ENCODE measurements at places on chromosomes 6 and 20.

- no peak for DNase-seq
Observed at GRCh38 chr6:9140172-9140571, 704.8 kb upstream of the SLC35B3 start.

GRCh38 chr6:158803733-158804143 is 15.4 kb downstream of the EZR start:
- no peak for DNase-seq

- DNase-seq: no peak
Observed at GRCh38 chr20:46308258-46309157, at the start of gene CDH22. Gene CDH22 (minus strand): TSS chr20:46308498. CDS start chr20:46251294, 57,204 bp downstream.

DNA sequence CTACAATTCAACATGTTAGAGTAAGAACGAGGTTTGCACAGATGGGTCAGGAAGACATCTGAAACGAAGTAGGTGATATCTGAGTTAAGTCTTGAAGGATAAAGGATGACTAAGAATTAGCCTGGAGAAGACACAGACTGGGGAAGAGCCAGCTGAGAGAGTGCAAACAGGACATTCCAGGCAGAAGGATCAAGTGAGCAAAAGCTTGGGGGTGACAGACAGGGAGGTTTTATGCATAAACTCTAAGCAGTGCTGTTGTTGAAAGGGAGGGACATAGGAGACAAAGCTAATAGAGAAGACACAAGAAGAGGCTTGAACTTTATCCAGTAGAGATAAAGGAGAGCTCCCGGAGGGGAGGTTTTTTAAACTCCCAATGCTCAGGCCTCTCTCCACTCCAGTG is 15.0 kb upstream of the ETV7 start:
- no peak for DNase-seq

DNA sequence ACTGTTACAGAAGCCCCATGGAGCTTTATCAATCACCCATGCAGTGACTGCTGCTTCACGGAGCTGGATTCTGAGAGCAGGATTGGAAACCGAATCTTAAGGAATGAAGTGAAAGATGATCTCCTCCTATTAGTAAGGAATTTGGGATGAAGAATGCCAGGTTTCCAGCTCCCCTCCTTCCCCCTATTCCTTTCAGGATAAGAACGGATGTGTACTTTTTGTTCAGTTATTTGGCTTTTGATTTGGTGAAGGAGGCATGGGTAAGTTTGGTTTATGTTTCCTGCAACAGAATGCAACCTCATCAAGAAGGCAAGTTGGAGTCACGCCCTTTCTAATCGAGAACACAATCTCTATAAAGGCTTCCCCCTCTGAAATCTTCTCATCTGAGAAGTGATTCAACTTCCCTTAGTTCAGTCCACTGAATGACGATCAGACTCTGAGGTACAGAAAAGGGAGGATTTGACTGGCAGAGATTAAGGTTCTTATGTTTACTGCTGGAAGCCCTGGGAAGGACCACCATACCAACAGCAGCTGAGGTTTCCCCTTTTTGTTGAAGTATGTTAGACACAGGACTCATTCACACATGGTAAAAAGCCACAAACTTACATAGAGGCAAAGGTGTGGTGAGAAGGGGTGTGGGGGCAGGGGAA is 5.5 kb downstream of the ELMO2 start:
- DNase-seq: no peak

DNA sequence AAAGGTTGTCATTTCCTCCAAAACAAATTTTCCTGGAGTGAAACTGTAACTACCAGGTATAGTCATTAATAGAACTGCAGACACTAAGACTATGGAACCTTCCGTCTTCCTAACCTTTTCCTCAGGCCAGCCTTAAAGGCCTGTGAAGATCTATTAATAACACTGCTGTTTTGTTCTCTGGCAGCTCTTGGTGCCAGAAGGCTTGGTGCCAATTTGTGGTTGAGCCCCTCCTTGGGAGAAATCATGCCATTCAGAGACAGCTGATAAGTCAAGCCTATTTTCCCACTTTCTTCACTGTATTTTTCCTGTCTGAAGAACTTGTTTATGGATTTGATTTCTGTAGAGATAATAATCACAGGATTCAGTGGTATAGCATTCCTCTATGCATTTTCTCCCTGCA is 64.8 kb downstream of the HCRTR2 start:
- DNase-seq: no peak

- no peak for DNase-seq
Observed at GRCh38 chr6:15504040-15504495, 158.8 kb downstream of the DTNBP1 start.

DNA sequence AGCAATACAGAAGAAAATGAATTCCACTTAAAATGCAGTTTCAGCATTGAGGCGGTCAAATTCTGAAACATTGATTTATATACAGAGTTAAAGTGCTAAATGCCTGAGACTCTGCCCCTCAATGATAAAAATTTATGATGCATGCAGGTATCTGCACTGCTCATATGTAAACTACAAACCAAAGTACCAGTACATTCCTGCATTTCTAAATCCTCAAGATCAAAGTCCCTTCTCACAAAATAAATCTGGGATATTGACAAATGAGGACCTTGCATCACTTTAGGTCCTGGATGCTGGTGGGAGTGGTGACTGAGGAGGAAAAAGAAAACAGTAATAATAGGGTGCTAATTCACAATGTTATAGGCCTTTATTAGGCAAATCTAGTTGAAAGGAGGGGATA is 101.9 kb downstream of the FIG4 start:
- DNase-seq: no peak

GRCh38 chr6:41488433-41489119 is 57.6 kb upstream of the FOXP4 start:
- DNase-seq: no peak

DNA sequence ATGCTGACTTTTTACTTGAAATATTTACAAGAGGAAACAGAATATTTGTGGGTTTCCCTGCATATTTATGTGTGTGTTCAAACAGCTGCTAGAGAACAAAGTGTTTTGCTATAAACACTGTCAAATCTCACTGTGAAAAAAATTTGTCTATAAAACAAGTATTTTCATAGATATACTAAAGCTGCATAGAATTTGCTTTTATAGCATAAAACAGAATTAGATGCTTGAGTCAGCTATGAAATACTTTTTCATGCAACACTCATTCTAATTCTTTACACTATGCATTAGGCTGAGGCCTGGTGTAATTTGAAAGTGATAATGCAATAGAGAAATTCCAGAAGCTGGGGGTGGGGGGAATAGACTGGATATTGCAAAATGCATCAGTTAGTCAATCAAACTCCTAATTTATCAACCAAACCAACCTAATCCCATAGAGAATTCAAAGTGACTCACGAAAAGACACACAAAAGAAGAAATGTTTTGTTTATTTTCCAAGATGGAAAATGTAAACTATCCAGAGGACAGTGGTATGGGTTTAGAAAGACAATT is 148.2 kb downstream of the LAMA2 start:
- no peak for DNase-seq

DNA sequence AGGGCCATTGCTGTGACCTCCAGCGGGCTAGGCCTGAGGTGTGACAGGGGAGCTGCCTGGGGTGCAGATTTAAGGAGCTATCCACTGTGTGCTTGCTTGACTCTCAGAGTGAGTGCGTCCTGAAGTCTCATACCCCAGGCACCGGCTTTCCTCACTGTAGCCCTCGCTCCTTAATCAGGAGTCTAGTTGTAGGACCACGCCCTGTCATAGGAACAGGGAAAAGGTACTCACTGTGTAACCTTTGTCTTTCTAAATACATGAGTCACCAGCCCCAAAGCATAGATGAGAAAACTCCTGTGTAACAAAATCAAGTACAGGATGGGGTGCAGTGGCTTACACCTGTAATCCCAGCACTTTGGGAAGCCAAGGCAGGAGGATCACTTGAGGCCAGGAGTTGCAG is 141.7 kb downstream of the TMEM242 start:
- no peak for DNase-seq

DNA sequence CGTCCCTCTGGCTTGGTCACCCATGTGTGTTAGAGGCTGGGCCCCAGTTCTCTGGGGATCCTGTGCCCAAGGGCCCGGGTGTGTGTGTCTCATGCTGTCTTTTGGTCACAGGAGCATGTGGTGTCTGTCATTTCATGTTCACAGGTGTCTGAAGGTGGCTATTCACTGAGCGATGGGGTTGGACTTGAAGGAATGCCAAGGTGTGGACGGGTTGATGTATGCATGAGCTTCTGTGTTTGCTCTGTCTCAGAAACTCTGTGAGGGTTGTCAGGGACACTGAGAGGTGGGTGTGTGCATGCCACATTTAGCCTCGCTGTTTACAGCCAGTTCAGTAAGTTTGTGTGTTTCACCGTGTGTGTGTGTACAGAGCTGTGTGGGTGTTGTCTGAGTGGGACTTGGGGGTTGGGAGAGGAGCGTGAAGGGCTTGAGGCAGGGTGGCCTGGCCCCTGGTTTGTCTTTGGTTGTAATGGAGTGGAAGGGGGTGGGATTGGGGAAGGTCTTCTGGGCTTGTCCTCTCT is 1.2 kb downstream of the DDR1 start:
- DNase-seq: no peak

DNA sequence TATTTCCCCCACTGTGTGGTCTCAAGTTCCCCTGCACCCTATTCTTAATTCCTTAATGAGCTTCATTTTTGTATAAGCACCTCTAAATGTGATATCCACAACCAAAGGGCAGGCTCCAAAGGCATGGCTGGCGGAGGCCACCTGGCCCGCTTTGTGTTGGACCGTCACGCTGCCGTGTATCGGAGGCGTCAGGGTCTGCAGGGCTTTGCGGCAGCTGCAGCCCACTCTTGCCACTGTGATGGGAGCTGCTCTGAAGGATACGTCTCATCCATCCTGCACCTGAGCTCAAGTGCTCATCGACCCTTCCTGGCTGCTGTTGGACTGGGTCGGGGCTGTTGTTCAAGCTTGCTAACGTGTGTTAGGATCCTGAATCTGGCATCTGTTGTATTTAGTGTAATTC is 177.6 kb downstream of the ARID1B start:
- no peak for DNase-seq

GRCh38 chr6:53917464-53917842 is 122.6 kb downstream of the LRRC1 start:
- DNase-seq: no peak

- DNase-seq: peak; percentile 16
Observed at GRCh38 chr20:35952480-35953386, 1.6 kb downstream of the SCAND1 start.

GRCh38 chr6:41502566-41502916 is 43.6 kb upstream of the FOXP4 start:
- DNase-seq: no peak

GRCh38 chr6:25959890-25960536 is 2.6 kb upstream of the TRIM38 start:
- DNase-seq: no peak

DNA sequence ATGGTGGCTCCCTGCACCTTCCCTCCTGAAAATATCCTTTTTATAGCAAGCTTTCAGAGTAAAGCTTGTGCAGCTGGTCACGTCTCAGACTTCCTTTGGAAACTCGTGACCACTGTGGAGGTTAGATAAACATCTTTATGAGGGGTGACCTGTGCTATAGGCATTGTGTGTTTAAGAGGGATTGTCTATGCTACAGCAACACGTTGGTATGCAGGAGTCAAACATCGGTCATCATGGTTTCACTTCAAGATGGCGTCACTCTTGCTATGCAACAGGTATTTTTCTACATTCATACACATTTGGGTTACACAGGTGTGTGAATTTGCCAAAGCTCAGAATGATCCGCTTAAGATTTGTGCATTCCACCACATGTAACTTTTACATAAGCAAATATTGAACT is 14.6 kb upstream of the BLCAP start:
- DNase-seq: no peak
